ENCODE measurements at places on chromosomes 6 and 20.

DNA sequence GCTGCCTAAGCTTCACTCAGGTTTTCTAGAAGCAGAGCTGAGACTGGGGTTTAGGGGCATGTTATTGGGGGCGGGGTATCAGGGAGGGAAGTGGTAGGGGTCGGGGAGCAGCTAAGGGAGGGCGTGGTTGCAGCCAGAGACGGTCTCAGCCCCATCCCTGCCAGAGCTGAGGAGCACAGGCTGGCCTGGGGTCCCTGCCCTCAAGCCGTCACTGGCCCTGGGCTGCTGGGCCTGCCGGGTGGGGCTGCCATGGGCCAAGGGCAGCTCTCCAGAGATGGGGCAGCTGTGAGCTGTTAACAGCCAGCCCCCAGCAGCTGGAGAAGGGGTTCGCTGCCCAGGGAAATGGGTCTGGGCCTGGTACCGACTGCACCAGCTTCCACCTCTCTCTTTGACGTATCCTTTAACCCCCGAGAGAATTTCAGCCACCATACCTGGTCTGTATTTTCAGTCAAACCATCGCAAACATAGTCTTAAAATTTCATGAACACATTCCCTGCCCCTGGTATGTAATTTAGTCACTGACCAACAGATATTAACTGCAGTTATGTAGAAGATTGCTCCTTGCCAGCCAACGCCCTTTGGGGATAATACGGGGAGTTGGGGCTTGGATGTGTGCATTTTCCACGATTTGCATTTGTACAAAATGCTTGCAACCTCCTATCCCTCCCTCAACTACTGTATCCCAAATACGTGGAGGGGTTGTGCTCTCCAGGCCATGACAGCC is 253.4 kb downstream of the TAF4 start:
- DNase-seq, result no peak

GRCh38 chr6:167957626-167958025 is 39.8 kb upstream of the KIF25 start:
- no peak for DNase-seq

GRCh38 chr20:59693587-59693986 is 89.2 kb downstream of the PHACTR3 start:
- no peak for DNase-seq

GRCh38 chr20:52746190-52746589 is 226.0 kb upstream of the TSHZ2 start:
- DNase-seq, result no peak

- peak; percentile 81 for DNase-seq
These were observed 9.5 kb downstream of the C20orf202 start for GRCh38 chr20:1212607-1213396.

GRCh38 chr6:133807501-133807900 is 81.4 kb upstream of the TCF21 start:
- no peak for DNase-seq

DNA sequence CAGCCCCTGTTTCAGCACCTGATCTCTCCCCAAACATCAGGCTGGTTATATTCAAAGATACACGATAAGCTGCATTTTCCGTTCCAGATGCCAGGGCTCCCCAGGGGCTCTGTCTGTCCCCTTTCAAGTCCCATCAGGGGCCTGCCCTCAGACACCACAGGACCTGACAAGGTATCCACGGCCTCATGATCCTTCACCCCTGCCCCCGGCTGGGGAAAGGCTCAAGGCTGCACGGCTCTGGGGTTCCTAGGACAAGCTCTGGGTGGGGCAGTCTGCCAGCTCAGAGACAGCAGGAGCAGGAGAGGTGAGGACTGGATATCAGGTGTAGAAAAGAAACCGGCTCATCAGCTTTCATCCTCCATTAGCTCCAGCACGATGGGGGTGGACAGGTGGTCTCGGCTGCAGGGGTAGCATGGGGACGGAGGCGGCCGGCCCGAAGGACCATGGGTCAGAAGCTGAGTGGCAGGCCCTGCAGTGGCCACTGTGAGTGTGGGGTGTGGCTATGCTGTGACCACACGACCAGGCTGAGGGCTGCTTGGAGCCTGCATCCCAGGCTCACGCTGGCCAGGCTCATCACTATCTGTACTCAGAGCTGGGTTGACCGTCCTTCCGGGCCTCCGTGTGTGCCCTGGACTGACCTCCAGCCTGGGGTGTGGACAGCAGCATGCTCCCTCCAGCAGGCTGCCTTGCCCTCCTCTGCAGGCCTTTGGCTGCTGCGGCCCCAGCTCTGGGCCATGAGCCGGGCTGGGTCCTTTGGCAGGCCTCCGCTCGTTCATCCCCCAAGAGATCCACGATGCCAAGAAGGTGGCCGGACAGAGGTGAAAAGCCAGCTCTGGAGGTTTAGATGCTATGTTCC is 386.2 kb downstream of the THBS2 start:
- DNase-seq, result no peak

DNA sequence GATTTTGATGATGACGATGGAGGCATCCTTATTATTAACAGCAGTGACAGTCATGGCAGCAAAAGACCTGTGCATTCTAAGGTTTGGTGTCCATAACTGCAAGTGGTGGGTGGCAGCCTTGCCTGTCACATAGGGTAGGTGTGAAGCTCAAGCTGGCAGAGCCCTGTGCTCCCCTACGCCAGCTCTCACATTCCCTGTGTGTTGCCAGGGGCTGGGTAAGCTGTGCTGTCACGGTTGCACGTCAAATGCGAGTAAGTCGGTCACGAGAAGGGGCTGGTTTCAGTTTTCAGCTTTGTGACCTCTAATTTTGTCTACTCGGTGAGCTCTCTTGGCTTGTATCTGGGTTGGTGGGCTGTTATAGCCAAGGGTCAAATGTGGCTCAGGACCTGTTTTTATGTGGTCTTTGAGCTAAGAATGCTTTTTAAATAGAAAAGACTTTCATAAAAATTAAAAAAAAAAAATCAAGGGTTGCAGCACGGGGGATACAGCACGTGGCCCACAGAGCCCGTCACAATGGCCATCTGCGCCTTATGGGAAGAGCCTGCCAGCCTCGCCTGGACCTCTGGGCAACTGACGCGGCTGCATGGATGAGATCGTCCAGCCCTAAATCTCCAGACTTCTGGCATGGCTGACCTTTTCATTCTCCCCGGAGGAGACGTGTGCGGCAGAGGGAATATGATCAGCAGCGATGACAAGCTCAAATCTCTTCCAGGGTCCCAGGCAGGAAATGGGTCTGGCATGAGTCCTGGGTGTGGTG is 148.5 kb downstream of the PHACTR3 start:
- DNase-seq, result no peak

DNA sequence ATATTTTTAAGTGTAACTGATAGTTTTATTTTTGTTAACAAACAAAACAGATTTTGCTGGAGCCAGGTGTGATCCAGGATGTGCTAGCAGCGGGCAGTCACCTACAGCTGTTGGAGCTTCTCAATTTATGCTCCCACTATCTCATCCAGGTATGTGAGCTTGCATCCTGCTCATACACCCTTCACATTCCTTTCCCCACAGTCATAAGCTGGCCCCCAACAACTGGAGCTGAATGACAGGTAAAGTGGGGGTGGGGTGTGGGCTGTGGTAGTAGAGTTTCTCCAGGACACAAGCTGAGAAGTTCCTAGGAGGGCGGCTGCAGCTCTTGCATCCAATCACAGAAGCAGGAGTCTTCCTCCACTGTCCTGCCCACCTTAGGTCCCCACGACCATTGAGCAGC is 140.1 kb downstream of the KLHL32 start:
- no peak for DNase-seq
